Uterus (tissue), 4 donors: ENCODE measurements at places on chromosomes 7 and 10. TPM values are rescaled to one million over a fixed set of nuclear protein-coding genes. Genes with fewer than 3 reads are reported as not detected.
A peak's percentile ranks its signal among the peaks of the same experiment; 100 is the strongest.

DNA sequence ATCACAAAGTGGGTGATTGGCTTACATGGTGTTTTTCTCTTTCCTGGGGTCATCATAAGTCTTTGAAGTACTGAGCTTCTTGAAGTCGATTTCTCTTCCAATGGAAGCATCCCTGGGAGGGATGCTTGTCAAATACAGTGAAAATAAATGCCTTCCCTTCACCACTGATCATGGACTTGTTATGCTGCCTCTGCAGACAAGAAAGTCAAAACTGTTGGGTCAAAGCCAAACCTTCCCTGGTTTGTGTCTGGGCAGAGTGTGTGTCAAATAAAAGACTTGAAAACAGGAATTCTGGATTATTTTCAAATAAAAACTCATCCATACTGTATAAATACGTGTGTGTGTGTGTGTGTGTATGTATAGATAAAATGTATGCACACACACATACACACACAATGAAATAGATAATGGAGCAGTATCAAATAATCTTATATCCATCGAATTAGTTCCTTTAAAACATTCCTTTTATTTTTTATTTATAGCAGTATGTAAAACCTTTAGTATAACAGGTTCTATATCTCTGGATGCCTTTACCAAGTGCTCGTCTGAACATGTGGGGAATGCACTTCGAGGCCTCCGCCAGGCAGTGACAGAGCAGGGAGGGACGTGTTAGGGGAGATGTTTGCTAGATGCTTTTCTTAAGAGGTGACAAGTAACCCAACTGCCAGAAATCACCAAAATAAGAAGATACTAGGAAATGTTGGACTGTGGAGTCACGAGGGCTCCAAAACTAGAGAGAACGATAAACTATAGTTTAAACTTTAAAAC lies 27.2 kb upstream of the WNT16 start:
- DNase-seq, result no peak

The BMPER gene
- total RNA-seq, result 8.4 TPM

The NEUROD6 gene
- total RNA-seq, result not detected

The ACADSB gene
- total RNA-seq, result 32.2 TPM

The ADAM22 gene
- total RNA-seq, result 87.5 TPM

The WNT8B gene
- total RNA-seq, result 0.28 TPM

DNA sequence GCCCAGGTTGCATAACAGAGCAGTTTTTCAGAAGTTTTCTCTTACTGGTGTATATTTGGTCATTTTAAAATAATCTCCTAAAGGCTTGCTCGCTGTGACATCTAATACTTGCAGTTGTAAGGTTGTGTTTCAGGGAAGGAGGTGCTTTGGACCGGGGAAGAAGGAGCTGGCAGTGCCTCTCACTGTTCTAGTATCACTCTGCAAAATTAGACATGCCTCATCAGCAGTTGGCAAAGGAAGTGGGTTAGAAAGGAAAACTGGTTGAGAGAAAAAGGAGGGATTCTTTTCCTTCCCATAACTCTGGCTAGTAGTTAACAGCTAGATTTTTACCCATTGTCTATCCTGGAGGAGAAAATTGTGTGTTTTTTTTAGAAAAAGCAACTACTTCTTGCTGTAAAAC lies 34.8 kb downstream of the CUL1 start:
- DNase-seq, result no peak

DNA sequence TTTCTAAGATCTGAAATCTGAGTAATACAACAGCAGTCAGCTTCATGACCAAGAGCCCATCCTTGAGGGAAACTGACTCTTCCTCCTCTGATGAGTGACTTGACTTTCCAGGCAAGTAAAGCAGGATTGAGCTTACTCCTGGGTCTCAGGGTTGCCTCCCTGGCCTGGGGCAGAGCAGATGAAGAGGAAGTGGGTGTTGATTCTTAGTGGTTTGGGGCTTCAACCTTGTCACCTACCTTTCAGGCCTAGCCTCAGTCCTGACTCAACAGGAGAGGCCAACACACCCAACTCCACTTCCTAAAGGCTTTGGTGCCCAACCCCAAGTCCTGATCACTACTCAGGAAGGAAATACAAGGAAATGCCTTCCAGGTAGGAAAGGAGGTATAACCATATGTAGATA lies 54.1 kb downstream of the KCNMA1 start:
- no peak for DNase-seq

- DNase-seq, result peak; percentile 26
Measured at GRCh38 chr10:97319671-97320479, 804 bp downstream of the FRAT1 start.

The DAGLB gene
- 16.7 TPM for total RNA-seq

- no peak for DNase-seq
Measured at GRCh38 chr10:92183199-92183598, 107.7 kb downstream of the CPEB3 start.

GRCh38 chr10:17109475-17110207 lies 20.0 kb downstream of the CUBN start:
- no peak for DNase-seq

GRCh38 chr7:23467291-23467805 lies 2.9 kb downstream of the IGF2BP3 start:
- no peak for DNase-seq
